ENCODE measurements at places on chromosomes 16 and 17.

DNA sequence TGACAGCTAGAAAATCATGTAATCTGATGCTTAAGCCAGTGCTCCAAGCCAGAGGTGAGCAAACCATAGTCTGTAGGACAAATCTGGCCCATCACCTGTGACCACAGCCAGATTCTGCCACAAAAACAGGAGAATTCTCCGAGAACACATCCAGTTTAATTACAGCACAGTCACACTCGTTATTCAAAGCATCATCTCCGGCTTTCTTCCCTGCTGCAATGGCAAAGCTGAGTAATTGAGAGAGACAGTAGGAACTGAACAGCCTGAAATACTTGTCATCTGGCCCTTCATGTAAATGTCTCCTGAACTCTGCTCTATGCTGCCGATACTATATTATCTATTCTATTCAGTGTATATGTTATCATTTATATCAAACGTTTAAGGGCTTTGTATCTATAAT lies 121.4 kb upstream of the FOXF1 start:
- DNase-seq, result no peak

DNA sequence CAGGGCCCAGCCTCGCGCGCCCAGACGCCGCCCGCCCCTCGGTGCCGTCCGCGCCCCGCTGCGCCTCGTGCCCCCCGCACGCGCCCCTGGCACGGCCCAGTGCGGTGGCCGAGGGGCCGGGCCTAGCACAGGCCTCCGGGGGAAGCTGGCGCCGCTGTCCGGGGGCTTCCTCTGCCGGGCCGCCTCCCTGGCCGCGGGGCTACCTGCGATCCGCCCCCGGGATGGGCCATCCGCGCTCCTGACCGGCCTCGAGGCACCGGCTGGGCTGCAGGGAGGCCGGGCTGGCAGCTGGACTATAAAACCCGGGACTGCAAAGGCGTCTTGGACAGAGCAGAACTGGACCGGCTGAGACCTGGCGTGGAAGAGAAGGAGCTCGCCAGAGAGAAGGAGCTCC lies 783 bp downstream of the BHLHA9 start:
- DNase-seq, result no peak

- no peak for DNase-seq
These were observed 51.1 kb upstream of the CRHR1 start for GRCh38 chr17:45732926-45733505.

- no peak for DNase-seq
These were observed 20.0 kb downstream of the CNP start for GRCh38 chr17:41986634-41987033.

DNA sequence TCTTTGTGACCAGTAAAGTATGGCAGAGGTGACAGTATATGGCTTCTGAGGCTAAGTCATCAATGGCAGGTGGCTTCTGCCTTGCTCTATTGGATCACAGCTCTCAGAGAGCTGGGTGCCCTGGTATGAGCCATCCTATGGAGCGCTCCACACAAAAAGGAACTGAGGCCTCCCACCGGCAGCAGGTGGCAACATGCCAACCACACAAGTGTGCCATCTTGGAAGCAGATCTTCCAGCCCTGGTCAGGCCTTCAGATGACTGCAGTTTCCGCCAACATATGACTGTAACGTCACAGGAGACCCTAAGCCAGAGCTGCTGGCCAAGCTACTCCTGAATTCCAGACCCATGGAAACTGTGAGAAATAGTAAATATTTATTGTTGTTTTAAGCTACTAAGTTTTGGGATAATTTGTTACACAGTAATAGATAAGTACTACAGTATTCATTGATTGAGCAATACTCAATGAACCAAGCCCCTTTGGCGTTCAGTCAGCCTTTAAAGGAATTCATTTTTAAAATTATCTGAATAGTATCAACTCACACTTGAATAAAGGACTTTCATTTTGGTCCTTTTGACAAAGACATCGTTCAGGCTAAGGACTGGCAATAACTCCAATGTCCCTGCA lies 69.4 kb upstream of the LHX1 start:
- DNase-seq, result no peak

DNA sequence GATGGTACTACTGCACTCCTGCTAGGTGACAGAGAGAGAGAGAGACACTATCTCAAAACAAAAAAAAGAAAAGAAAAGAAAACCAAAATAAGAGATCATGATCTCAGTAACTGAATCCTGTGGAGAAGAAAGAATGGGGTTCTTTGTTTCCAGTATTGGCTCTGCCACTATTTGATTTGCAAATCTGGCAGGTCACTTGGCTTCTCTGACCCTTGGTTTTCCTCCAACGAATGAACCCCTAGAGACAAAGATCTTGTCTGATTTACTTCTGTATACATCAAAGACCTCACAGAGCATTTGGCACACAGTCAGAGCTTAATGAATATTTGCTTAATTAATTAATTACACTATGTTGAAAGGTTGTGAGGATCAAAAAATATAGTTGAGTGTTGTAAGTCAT lies 47.9 kb upstream of the NLK start:
- DNase-seq, result no peak

DNA sequence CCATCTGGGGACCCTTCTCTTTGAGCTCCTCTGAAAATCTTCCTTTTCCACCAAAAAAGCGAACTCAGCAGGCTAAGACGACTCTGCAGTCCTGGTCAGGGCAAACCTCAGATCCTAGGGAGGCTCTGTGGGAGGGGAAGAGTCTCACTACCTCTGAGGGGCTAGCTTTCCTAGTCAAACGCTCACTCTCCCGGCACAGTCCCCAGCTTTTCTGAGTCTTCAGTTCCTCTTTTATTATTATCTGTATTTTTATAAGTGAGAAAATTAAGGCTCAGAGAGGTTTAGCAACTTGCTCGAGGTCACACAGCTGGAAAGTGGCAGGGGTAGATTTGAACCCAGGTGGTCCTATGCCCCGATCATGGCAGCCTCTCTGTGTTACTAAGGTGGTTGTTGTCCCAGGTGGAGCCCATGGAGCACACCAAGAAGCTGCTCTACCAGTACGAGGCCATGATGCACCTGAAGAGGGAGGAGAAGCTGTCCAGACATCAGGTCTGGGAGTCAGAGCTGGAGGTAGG lies 9.1 kb upstream of the KATNB1 start:
- no peak for DNase-seq

- DNase-seq, result no peak
These were observed 387.5 kb downstream of the UTP18 start for GRCh38 chr17:51647826-51648225.

DNA sequence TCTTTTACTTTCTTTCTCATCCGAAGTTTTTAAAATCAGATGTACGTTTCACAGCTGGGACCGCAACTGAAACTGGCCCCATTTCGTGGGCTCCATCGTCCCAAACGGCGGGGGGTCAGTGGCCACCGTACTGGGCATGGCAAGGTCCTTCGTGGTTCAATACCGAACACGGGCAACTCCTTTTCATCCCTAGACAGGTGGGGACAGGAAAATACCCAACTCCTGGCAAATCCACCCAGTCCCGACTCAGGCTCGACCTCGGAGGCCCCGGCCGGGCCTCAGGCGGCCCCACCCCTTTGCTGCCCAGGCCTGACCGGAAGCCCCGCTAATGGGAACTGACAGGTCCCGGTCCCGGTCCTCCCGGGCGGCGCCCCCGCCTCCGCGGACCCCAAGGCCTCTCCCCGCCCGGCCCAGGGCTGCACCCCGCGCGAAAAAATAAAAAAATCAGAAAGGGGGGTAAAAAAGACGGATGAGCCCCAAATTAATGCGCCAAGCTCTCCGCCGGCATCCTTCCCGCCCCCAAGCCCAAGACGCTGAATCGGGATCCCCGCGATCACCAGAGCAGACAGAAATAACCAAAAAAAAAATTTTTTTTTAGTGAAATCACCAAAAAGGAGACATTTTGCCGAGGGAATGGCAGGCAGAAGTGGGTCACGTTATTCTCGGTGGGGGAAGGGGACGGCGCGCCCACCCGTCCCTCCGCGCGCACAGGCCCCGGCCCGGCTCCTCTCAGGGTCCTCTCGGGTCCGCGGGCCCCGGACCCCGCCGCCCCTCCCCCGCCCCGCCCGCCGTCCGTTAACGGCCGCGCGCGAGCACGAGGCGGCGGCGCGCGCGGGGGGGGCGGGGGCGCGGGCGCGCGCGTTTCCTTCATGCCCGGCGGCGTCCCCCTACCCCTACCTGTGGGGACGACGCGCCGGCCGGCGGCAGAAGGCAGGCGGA lies 562 bp downstream of the ZC3H7A start:
- DNase-seq, result no peak

DNA sequence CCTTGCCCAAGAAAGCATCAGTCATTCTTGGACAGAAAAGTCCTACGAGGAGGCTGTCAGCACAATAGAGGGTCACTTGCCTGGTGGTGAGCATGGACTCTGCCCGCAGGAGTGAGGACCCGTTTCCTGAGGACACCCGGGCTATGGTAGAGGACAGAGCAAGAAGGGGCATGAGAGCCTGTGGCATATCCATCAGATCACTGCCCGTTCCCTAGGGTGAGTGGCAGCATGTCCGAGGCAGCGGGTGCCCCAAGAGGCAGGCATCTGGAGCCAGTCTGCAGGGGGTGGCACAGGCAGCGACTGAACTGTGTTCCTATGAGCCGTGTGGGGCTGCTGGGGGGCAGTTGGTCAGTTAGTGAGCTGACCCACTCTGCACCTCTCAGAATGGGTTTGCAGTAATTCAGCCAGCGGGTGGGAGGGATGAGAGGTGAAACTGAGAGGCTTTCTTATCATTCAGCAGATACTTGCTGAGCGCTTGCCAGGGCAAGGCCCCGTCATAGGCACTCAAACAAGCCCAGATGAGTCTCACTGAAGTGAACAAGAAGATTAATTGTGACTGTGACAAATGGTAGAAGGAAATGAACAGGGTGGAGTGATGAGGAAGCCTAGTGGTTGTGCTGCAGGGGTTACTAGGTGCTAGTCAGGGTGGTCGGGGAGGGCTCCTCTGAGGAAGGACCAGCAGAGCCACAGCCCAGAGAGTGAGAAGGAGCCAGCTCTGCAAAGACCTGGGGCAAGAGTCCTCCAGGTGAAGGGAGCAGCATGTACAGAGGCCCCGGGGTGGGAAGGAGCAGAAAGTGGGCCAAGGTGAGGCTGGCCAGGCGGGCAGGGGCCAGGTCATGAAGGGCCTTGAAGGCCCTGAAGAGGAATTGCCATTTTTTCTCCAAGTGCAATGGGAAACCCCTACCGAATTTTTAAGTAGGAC lies 87.9 kb downstream of the CLEC16A start:
- DNase-seq, result no peak

GRCh38 chr16:22098405-22099255 lies 6.3 kb downstream of the VWA3A start:
- no peak for DNase-seq

GRCh38 chr17:11682646-11683045 lies 84.4 kb downstream of the DNAH9 start:
- DNase-seq, result no peak

GRCh38 chr16:52521570-52521969 lies 25.4 kb downstream of the TOX3 start:
- no peak for DNase-seq
